Activated CD8-positive, alpha-beta memory T cell treated with anti-CD3 and anti-CD28 coated beads, Interleukin-2, amount 50 U/mL, for 4 hours (primary cell): ENCODE measurements at places on chromosomes 2 and 18.

DNA sequence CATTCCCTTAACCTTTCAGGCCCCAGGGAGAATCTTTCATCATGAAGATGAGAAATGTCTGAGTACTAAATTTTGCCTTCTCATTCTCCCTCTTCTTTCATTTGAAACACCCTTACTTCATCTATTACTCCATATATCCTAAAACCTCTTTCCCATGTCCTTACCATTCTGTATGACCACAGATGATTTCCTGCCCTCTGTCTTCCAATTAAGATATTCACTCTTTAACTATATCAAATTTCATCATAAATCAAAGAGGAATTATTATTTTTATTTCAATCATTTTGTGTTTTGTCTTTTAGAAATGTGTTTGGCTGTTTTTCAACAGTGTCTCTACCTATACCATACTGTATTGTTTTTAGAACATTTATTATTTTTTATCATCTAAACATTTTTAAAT, 964.9 kb upstream of the KLHL29 start:
- DNase-seq = no peak

- DNase-seq = no peak
These were observed 65.0 kb upstream of the ZNF236 start for GRCh38 chr18:76757335-76757734.

DNA sequence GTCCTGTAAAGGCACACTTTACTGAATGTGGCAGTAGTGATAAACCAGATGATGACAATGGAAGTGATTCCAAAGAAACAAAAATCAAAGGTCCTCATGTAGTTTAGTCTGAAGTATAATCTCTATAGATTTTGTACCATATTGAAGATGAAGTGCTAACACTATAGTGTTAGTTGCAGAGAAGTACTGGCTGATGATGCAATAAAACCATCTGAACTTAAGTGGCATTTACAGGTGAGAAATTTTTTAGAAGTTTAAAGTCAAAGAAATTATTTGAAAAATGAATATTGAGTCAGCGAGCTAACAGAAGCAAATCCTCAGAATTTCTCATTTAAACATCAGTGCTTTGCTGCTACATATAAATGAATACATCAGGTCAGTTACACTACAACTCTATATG, 43.1 kb upstream of the RMDN2 start:
- no peak for DNase-seq

DNA sequence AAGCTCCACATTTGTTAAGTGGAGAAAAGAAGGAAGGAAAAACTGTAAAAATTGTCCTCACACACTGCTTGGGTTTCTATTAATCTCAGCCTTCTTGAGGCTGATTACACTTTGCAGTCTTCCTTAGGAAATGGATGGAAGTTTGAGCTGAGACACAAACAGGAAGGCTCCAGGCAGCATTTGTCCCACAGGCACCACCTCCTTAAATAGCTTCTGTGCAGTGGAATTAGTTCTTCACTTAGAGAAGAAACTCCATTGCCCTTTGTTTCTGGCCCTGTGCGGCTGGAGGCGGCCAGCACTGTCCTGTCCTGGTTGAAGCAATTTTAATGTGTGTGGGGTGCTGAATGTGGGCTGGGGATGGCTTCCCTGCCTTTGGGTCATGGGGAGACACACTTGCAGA, 44.3 kb downstream of the ARHGAP28 start:
- no peak for DNase-seq

GRCh38 chr2:229342376-229342775, 71.3 kb upstream of the PID1 start:
- DNase-seq = no peak

GRCh38 chr2:108189316-108189715, 50.5 kb upstream of the SULT1C3 start:
- DNase-seq = no peak

DNA sequence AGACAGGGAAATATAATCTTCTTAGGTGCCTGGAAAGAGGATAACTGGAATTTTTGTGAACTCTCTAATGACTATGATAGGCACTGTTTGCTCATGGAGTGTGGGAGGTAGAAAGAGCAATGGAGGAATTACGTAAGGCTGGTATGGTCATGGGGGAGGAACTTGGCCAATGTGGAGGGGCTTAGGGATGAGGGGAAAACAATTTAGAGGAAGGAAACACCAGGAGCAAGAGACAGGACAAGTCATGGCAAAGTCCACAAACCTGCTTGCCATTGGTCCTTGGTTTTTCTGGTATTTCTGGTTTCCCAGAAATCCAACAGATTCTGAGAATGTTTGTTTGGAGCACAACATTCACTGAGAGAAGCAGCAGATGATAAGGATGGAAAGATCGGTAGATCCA, 274.2 kb downstream of the DYSF start:
- no peak for DNase-seq

DNA sequence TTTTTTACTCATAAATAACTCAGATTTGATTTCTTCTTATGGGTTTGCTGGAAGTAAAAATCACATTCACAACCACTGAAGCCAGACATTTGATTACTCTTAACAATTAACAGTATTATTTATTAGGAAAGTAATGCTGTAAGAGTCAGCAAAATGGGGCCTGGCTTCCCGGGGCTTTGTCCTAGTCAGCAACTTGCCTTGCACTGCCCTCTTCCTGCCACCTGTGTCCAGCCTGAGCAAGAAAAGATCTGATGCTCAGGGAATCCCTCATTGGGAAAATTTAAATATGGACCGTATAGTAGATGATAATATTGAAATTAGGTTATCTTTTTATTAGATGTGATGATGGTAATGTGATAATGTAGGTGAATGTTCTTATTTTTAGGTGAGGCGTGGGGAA, 30.8 kb upstream of the ACYP2 start:
- DNase-seq = no peak

DNA sequence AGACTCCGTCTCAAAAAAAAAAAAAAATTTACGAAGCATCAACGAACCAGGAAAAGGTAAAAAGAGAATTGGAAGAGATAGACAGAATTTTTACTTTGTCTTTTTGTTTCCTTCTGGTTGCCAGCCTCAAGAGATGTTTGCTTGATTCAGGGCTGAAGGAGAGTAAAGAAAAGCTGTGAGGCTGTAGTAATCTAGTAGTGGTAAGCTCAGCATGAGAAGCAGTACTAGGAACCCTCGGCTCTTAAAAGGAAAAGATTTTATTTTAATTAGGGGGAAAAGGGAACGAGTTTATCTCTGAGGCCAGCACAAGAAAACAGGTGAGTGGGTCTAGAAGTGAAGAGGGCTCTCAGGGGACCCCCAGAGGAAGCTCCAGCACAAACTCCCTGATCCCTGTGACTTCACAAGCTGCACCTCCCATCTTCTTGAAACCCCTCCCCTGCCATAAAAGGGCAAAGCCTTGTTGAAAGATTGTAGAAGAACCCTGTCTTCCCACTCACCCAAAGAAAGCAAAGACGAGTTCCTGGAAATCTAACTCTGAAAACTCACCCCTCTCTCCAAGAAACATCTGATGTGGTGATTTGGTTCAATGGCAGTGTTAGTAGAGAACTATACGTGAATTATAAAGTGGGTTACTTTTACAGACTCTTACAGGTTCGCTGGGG, 8.6 kb downstream of the RBMS1 start:
- DNase-seq = no peak

DNA sequence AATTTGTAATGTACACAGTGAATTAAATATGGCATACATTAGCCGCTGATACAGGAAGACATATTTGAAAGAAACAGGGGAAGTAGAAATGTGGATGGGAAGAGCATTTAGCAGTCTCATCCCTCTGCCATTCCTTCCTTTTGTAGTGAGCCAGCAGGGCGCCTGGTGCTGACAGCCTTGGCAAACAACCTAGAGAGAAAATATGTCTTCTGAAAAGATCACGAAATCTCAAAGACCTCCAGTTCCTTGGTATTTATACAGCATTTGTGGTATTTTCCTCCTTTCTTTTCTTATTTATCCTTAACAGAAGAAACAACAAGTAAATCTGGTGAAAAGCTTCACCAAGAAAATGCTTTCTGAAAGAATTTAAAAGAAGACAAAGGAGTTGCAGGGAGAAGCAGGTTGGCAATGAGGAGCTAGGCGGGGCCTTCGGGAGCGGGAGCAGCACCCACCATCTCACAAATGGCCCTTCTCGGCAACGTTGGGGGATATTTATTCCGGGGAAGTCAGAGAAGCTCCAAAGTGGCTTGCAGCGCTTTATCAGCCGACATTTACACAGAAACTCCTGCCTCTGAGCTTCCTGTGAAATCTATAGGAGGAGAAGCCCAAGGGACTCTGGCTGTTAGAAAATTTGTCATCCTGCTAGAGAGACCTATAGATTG, 406.1 kb upstream of the NRP2 start:
- DNase-seq = no peak

DNA sequence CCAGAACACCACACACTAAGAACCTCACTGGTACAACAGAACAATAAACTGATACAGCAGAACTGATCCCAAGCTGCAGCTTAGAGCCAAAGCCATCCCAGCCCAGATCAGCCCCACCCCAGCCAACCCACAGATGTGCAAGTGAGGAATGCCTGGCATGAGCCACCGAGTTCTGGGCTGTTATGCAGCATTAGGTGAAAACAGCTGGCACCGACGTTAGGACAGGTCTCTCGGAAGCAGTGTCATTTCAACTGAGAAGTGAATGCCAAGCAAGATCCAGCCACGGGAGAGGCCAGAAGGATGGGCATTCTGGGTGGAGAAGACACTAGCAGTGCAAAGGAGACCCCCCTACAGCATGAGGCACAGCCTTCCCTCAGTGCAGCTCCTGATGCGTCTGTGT, 38.9 kb downstream of the ADCY3 start:
- DNase-seq = no peak

GRCh38 chr2:74944987-74945787, 13.3 kb upstream of the POLE4 start:
- no peak for DNase-seq

- DNase-seq = no peak
These were observed 13.9 kb upstream of the NFATC1 start for GRCh38 chr18:79381811-79382311.

- no peak for DNase-seq
These were observed 18.7 kb downstream of the ACSL3 start for GRCh38 chr2:222879604-222879933.

GRCh38 chr2:136639651-136640050, 125.7 kb upstream of the THSD7B start:
- no peak for DNase-seq

DNA sequence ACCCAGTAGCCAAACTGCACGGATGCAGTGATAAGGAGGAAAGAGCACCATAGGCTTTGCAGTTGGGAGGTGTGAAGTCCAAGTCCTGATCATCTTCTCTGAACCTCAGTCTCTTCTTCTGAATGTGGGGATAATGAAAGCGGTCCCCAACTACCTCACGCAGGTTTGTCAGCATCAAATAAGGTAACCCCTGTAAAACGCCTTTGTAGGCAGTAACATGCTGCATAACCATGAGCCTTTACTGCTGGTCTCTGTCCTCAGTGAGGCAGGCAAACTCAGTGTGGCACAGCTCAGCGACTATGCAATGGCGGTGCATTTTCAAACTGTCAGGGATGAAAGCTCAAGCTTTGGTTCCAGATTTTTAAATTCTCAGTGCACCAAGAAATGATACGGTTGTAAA, 46.1 kb downstream of the DNMT3A start:
- no peak for DNase-seq

DNA sequence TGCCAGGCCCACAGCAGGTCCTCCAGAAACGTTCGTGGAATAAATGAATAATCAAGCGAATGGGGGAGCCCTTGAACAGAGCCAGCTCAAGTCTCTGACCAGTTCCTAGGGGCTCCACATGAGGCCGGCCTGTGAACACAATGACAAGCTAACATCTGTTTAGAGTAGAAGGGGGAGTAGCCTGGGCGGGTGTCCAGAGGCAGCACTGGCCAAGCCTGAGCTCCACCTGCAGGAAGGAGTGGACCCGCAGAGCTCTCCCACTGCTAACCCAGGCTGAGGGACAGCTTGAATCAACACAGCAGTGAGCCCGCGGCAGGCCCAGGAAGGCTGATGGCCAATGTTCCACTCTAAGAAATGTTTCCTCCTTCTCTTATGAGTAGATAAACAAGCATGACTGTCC, 234.8 kb upstream of the RAB6C start:
- DNase-seq = no peak

DNA sequence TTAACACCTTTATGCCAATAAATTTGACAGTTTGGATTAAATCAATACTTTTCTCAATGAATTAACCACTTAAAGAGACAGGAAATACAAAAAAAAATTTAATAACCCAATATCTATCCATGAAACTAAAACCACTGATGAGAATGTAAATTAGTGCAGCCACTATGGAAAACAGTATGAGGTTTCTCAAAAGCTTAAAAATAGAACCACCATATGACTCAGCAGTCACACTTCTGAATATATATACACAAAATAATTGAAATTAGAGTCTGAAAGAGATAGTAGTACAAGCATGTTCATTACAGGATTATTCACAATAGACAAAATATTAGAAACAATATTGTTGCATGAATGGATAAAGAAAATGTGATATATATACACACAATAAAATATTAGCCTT, 382.1 kb upstream of the SETBP1 start:
- no peak for DNase-seq

GRCh38 chr2:64952096-64952495, 37.1 kb upstream of the SLC1A4 start:
- DNase-seq = no peak

DNA sequence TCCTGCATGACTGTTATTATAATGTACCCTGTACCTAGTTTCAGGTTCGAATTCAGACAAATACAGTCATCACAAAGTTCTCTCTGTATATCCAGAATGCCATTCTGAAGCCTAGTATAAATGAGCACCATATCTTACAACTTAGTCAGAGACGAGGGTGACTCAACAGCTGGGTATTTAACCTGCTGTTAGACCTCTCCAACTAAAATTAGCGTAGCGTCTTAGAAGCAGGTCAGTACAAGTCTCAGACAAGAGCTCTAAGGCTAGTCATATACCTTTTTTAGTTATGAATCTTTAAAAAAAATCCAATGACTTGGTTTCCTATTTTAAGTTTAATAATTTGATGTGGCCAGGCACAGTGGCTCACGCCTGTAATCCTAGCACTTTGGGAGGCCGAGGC, 74.1 kb downstream of the CABYR start:
- no peak for DNase-seq

GRCh38 chr2:86023366-86023712, 82.3 kb downstream of the POLR1A start:
- DNase-seq = no peak

GRCh38 chr2:84639751-84640150, 123.5 kb downstream of the DNAH6 start:
- no peak for DNase-seq

GRCh38 chr18:32867936-32868335, 95.1 kb upstream of the KLHL14 start:
- no peak for DNase-seq
